ENCODE measurements at places on chromosomes 7 and 10. TPM values are rescaled to one million over a fixed set of nuclear protein-coding genes. Genes with fewer than 3 reads are reported as not detected.

GRCh38 chr7:143487566-143487965 lies 9.9 kb downstream of the TAS2R41 start:
- H3K4me3 ChIP-seq: no peak overlapping the region
- H3K4me1 ChIP-seq: no peaks in the 10 kb centered on the region
- peaks cover 12% of the 10 kb centered on the region for H3K36me3 ChIP-seq

- no peak for DNase-seq
- peaks cover 13% of the 10 kb centered on the region for H3K4me1 ChIP-seq
- no peak overlapping the region for H3K4me3 ChIP-seq
- no peaks in the 10 kb centered on the region for H3K36me3 ChIP-seq
These were observed 68.4 kb downstream of the ELFN1 start for GRCh38 chr7:1738511-1738910.

PAX4 gene
- total RNA-seq: not detected

DNA sequence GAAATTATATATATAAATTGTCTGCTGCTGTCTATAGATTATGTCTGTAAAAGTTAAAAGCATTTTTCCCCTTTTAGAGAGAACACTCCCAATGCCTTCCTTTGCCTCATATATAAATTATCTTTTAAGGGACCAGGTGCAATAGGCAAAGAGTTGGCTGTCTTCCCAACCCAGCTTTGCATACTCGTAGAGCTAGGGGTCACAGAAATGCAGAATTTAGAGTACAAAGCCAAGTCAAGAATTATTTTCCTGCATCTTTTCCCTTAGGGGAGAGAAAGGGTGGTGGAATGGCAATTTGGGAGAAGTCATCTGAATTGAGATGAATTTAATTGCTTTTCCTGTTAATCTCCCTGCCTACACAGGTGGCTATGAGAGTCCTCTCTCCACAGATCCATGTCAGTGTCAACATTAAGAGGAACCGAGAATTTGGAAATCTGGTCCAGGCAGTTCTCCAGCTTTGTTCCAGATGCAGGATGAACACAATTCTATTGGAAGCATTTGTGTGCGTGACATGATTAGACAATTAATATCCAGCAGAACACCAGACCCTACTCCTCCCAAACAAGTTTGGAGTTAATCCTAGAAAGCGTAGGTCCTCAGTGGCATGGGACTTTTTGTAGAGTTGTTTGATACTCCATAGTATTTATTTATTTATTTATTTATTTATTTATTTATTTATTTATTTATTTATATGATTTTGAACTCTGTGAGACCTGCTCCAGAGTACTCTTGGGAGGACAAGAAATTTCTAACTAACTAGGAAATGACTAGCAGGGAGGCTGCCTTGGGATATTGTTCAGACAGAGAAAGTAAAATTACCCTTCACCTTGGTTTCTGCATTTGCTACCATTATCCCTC lies 80.3 kb upstream of the SKAP2 start:
- H3K4me3 ChIP-seq: no peak overlapping the region
- H3K27ac ChIP-seq: no peak overlapping the region

FAM25C gene
- not detected for total RNA-seq

CTBP2 gene
- 1.4 TPM for total RNA-seq

MRPS33 gene
- 25.9 TPM for total RNA-seq

DNA sequence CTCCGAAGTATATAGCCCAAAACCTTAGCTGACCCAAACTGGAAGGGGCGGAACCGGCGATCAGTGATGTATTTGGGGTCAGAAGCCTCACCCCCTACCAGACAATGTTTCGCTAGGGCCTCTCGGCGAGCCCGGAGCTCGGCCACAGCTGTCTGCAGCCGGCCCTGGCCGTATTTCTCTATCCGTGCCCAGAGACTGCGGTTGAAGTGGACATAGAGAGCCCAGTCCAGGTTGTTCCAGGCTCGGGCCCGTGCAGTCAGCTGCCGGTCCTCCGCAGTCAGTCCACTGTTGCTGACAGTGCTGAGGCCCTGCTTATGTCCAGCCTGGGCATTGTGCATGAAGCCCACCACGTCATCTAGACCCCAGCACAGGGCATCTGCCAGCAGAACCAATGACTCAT lies 1.5 kb upstream of the TRAPPC14 start:
- H3K4me1 ChIP-seq: peaks cover 45% of the 10 kb centered on the region
- H3K36me3 ChIP-seq: peaks cover 6% of the 10 kb centered on the region
- no peak for DNase-seq
- no peaks in the 10 kb centered on the region for H3K27me3 ChIP-seq
- no peak overlapping the region for H3K4me3 ChIP-seq

CCDC7 gene
- 62.9 TPM for total RNA-seq

GRCh38 chr10:43043773-43044447 lies 33.0 kb upstream of the RET start:
- no peak overlapping the region for H3K4me3 ChIP-seq
- H3K4me1 ChIP-seq: no peaks in the 10 kb centered on the region
- H3K36me3 ChIP-seq: no peaks in the 10 kb centered on the region
- no peak for DNase-seq
- H3K27ac ChIP-seq: no peak overlapping the region

ZNF804B gene
- total RNA-seq: not detected

- H3K36me3 ChIP-seq: no peaks in the 10 kb centered on the region
- H3K4me3 ChIP-seq: peak within 1 kb of the TSS; percentile 77
- H3K4me1 ChIP-seq: peaks cover 12% of the 10 kb centered on the region
- peak; percentile 61 for DNase-seq
- peak within 1 kb of the TSS; percentile 80 for H3K27ac ChIP-seq
These were observed at the start of gene SLC25A13 for GRCh38 chr7:96321658-96322372. Gene SLC25A13 (minus strand): TSS chr7:96322098. CDS start chr7:96321956, 142 bp downstream.

DNA sequence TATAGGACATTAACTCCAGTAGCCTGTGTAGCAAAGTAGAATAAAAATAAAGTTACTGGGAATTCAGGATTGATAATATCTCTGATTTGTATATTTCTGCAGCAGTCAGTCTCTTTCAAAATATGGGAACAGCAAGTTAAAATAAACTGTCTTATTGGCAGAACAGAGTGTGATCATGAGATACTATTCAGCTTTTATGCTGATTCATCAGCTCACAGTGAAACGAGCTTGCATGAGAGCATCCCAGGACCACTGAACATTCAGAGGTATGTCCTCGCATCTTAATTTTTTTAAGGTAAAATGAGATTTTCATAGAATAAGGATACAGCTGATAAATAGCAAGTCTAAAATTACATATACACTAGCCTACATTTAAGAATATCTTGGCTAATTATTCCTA lies 282.5 kb upstream of the MYO3A start:
- no peaks in the 10 kb centered on the region for H3K4me1 ChIP-seq
- H3K27me3 ChIP-seq: no peaks in the 10 kb centered on the region
- no peak for DNase-seq
- no peaks in the 10 kb centered on the region for H3K36me3 ChIP-seq
- H3K27ac ChIP-seq: no peak overlapping the region

OPN1SW gene
- not detected for total RNA-seq

LGI1 gene
- not detected for total RNA-seq

CRTAC1 gene
- not detected for total RNA-seq

GRCh38 chr10:67852761-67853160 lies 14.8 kb upstream of the DNAJC12 start:
- H3K36me3 ChIP-seq: no peaks in the 10 kb centered on the region
- H3K27ac ChIP-seq: no peak overlapping the region
- no peak for DNase-seq
- H3K4me3 ChIP-seq: no peak overlapping the region
- peaks cover 6% of the 10 kb centered on the region for H3K4me1 ChIP-seq

- H3K36me3 ChIP-seq: no peaks in the 10 kb centered on the region
- H3K27ac ChIP-seq: no peak overlapping the region
- no peak overlapping the region for H3K4me3 ChIP-seq
- H3K4me1 ChIP-seq: no peaks in the 10 kb centered on the region
- no peak for DNase-seq
These were observed 8.3 kb downstream of the TMEM273 start for GRCh38 chr10:49179699-49180443.

DNA sequence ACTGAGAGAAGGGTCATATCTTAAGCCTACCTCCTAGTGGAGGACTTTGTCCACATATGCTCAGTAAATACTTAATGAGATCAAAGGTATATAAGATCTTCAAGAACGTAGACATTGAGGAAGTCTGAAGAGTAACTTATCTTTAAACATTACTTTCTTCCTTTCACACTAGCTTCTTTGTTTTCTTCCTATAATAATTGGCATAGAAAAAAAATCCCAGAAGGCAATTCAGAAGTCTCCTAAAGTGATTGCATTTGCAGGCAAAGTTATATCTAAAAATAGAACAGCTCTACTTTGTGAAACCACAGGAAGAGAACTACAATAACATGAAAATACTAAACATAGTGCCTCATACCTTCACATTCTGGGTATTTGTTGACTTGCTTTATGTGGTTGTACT lies 150.4 kb downstream of the PPP1R3A start:
- no peaks in the 10 kb centered on the region for H3K36me3 ChIP-seq
- no peak overlapping the region for H3K4me3 ChIP-seq
- no peaks in the 10 kb centered on the region for H3K4me1 ChIP-seq
- H3K27me3 ChIP-seq: no peaks in the 10 kb centered on the region

GRCh38 chr7:133429371-133429770 lies 176.5 kb downstream of the EXOC4 start:
- H3K4me3 ChIP-seq: no peak overlapping the region
- H3K36me3 ChIP-seq: no peaks in the 10 kb centered on the region

DNA sequence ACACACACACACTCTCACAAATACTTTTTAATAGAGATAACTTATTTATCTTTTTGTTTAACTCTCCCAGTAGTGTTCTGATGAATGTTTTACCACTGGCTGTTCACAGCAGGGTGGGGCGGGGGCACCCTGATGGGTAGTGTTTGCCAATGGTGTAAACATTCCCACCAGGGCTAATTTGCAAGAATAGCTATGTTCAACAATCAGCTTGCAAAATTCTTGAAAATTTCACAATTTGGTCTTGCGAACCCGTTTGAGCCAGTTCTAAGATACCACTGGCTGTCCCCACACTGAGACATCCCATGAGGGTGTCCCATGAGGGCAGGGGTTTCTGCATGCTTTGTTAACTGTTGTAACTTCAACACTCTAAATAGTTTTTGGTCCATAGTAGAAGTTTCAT lies 348.5 kb downstream of the CXCL12 start:
- H3K36me3 ChIP-seq: no peaks in the 10 kb centered on the region
- no peaks in the 10 kb centered on the region for H3K4me1 ChIP-seq
- no peak overlapping the region for H3K4me3 ChIP-seq
- no peaks in the 10 kb centered on the region for H3K27me3 ChIP-seq
- no peak overlapping the region for H3K27ac ChIP-seq
- DNase-seq: no peak

- H3K27ac ChIP-seq: no peak overlapping the region
- peaks cover 42% of the 10 kb centered on the region for H3K36me3 ChIP-seq
- DNase-seq: no peak
- H3K4me3 ChIP-seq: no peak overlapping the region
- peaks cover under 1% of the 10 kb centered on the region for H3K4me1 ChIP-seq
These were observed 10.2 kb upstream of the HKDC1 start for GRCh38 chr10:69209787-69210484.

DNA sequence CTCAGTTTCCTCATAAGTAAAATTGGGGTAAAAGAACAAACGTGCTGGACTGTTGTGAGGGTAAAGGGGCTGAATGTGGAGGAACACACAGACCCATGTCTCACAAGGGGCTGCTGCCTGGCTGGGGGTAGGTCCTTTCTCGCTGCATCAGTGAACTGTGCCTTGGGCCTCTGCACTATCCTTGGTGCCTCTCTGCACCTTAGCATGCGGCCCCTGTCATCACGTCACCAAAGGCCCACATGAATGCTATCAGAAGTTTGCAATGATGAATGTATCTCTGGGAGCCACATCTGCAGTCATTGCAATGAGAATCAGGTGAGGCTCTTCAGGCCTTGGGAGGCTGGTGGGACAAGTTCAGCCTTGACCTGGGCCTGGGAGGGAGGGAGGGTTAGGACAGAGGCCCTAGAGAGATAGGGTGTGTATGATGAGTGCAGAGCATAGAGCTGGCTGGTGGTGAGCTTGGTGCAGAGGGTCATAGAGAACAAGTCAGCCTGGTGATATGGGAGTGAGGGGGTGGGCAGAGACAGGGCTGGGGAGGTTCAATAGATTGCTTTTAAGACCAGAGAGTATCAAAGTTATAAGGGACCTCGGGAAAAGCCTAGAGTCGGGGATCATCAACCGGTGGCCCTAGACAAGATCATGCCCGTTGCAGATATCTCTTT lies 308.4 kb downstream of the RPS24 start:
- no peak overlapping the region for H3K27ac ChIP-seq
- H3K27me3 ChIP-seq: no peaks in the 10 kb centered on the region
- no peak overlapping the region for H3K4me3 ChIP-seq
- DNase-seq: no peak
- no peaks in the 10 kb centered on the region for H3K36me3 ChIP-seq
- no peaks in the 10 kb centered on the region for H3K4me1 ChIP-seq

DNA sequence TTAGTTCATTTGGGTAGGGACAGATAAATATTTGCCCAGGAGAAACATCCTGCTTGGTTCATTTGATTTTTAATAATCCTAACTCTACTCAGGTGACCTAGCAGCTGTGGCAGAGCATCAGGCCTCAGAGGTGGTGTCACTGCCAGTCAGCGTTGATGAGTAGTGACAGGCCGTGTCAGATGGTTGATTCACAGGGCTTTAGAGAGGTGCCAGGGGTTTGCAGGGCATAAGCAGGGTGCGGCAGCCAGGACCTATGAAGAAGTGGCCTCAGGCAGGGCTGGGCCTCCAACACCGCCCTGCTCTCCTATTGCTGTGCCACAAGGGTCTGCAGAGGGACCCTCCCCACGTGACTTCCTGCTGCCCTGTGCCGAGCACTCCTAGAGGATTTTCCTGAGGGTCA lies 128.1 kb downstream of the HECW1 start:
- no peak overlapping the region for H3K4me3 ChIP-seq
- H3K36me3 ChIP-seq: no peaks in the 10 kb centered on the region
- no peaks in the 10 kb centered on the region for H3K4me1 ChIP-seq

FGFR2 gene
- not detected for total RNA-seq

HKDC1 gene
- total RNA-seq: 4.1 TPM

GRCh38 chr10:18268005-18268404 lies 127.8 kb downstream of the CACNB2 start:
- no peaks in the 10 kb centered on the region for H3K4me1 ChIP-seq
- no peak for DNase-seq
- no peak overlapping the region for H3K4me3 ChIP-seq
- H3K27me3 ChIP-seq: no peaks in the 10 kb centered on the region
- H3K36me3 ChIP-seq: no peaks in the 10 kb centered on the region
- H3K27ac ChIP-seq: no peak overlapping the region

GIMAP2 gene
- 79.4 TPM for total RNA-seq

GRCh38 chr7:51325908-51326307 lies 9.3 kb upstream of the COBL start:
- no peak for DNase-seq
- H3K4me3 ChIP-seq: no peak overlapping the region
- no peaks in the 10 kb centered on the region for H3K36me3 ChIP-seq
- no peaks in the 10 kb centered on the region for H3K27me3 ChIP-seq

GBX1 gene
- not detected for total RNA-seq

DNA sequence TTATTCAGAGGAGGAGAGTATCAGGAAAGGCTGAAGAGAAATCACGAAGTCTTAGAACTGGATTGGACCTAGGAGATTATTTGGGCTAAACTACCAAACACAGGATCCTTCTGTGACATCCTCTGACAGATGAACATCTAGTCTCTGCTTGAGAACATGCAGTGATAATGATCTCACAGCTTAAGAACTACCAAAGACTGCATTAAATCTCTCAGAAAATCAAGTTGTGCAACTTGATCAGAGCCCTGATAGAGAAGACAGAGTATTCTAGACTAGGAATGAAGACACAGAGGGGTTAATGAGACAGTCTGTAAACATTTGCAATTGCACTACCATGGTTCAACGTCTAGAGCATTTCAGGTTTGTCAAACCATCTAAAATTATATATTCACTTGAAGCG lies 37.1 kb upstream of the AGBL3 start:
- H3K4me1 ChIP-seq: no peaks in the 10 kb centered on the region
- DNase-seq: no peak

- no peaks in the 10 kb centered on the region for H3K36me3 ChIP-seq
- no peak overlapping the region for H3K4me3 ChIP-seq
- no peaks in the 10 kb centered on the region for H3K4me1 ChIP-seq
- no peak for DNase-seq
- peaks cover 9% of the 10 kb centered on the region for H3K27me3 ChIP-seq
These were observed 5.3 kb downstream of the COL1A2 start for GRCh38 chr7:94400022-94400421.
